ENCODE measurements at places on chromosomes 3 and 15.

GRCh38 chr3:12449889-12450682 lies 34.2 kb upstream of the TSEN2 start:
- DNase-seq = no peak

GRCh38 chr3:127454968-127455367 lies 135.6 kb downstream of the TPRA1 start:
- no peak for DNase-seq

DNA sequence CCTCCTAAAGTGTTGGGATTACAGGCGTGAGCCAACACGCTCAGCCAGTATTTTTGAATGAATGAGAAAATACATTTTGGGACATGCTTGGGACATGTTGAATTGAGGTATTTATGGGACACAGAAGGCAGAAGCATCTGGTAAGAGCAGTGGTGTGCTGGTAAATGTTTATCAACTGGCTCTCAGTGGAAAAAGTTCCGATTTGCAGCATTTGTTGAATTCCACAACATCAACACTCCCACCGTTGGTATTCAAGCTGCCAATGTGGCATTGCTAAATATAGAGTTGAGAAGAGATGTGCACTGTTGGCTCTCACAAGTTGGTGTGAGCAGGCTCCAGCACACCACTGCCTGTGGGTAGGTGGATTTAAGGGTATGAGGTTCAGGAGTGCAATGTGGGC lies 35.8 kb upstream of the LRRFIP2 start:
- no peak for DNase-seq

DNA sequence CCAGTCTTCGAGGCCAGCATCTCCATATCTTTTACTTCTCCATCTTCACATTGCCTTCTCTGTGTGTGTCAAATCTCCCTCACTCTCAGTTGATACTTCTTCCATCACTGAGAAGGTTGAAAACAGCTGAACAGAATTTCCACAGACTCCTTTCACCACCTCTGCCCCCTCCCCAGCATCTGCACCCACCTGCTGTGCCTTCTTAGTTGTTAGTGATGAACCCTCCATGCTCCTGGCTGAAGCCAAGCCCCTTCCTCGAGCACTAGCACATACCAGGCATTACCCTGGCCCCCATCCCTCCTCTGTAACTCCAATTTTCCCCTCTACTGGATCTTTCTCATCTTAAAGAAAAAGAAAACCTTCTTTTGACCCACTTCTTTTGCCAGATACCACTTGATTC lies 27.8 kb upstream of the ESYT3 start:
- no peak for DNase-seq

GRCh38 chr15:36914960-36915808 lies 185.2 kb downstream of the MEIS2 start:
- DNase-seq = no peak

GRCh38 chr3:52882377-52882776 lies 15.0 kb downstream of the STIMATE start:
- no peak for DNase-seq

DNA sequence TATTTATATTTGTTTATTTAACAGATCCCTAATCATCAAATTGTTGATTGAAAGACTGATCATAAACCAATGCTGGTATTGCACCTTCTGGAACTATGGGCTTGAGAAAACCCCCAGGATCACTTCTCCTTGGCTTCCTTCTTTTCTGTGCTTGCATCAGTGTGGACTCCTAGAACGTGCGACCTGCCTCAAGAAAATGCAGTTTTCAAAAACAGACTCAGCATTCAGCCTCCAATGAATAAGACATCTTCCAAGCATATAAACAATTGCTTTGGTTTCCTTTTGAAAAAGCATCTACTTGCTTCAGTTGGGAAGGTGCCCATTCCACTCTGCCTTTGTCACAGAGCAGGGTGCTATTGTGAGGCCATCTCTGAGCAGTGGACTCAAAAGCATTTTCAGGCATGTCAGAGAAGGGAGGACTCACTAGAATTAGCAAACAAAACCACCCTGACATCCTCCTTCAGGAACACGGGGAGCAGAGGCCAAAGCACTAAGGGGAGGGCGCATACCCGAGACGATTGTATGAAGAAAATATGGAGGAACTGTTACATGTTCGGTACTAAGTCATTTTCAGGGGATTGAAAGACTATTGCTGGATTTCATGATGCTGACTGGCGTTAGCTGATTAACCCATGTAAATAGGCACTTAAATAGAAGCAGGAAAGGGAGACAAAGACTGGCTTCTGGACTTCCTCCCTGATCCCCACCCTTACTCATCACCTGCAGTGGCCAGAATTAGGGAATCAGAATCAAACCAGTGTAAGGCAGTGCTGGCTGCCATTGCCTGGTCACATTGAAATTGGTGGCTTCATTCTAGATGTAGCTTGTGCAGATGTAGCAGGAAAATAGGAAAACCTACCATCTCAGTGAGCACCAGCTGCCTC lies 14.7 kb downstream of the THBS1 start:
- no peak for DNase-seq

GRCh38 chr3:184553385-184553784 lies 8.2 kb upstream of the EPHB3 start:
- DNase-seq = no peak

- no peak for DNase-seq
These were observed 65.0 kb downstream of the AKAP13 start for GRCh38 chr15:85445361-85445760.

- DNase-seq = no peak
These were observed 8.4 kb downstream of the CX3CR1 start for GRCh38 chr3:39271363-39271914.

DNA sequence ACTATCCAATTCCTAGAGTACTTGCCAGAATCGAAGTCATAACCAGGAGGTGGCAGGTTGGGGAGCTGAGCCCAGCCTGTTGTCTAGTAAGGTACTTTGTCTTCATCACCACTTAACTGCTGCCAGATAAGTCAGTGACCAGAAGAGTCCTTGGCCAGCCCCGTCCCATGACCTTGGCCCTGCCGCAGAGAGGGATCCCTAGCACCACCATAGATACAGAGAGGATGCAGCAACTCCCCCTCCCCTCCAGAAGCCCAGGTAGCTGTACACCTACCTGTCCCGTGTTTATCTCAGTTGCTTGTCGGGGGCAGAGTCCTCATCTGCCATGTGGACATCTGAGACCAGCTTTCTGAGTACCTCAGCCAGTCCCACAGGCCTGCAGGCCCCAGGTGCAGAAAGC lies 153.6 kb upstream of the TP63 start:
- DNase-seq = no peak

DNA sequence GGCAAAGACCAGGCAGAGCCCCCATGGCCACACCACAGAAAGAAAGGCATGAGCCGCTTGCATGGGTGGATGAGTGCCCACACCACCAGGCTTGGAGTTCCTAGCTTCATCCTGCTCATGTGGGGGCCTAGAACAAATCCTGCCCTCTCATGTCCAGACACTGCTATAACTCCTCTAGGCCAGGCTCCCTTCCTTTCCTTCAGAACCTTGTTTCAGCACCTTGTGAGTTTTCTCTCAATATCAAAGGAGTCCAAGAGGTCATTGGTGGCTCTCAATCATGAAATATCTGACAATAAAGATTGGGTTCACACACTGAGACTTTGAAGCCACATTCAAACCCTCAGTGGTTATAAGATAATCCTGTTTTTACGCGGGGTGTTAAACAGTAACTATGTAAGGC lies 12.7 kb downstream of the SLC6A20 start:
- no peak for DNase-seq

- DNase-seq = no peak
These were observed 221.4 kb downstream of the FAM43A start for GRCh38 chr3:194906970-194907629.

- no peak for DNase-seq
These were observed 75.1 kb upstream of the TBC1D5 start for GRCh38 chr3:17817545-17817944.

GRCh38 chr3:5304789-5305683 lies 117.5 kb downstream of the EDEM1 start:
- DNase-seq = no peak

DNA sequence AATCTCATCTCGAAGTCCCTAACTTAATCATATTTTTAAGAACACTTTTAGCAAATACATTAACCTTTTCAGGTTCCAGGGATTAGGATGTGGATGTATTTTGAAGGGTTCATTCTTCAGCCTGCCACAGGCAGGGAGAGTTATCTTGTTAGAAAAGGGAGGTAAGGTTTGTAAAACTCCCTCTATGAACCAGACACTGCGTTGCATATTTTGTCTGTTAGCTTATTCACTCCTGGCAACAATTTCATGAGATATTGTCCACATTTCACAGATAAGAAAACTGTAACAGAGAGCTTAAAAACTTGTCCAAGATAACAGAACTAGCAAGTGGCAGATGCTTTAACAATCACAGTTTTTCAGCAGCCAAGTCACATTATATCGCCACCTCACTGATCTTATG lies 155.4 kb downstream of the DIPK2A start:
- no peak for DNase-seq

DNA sequence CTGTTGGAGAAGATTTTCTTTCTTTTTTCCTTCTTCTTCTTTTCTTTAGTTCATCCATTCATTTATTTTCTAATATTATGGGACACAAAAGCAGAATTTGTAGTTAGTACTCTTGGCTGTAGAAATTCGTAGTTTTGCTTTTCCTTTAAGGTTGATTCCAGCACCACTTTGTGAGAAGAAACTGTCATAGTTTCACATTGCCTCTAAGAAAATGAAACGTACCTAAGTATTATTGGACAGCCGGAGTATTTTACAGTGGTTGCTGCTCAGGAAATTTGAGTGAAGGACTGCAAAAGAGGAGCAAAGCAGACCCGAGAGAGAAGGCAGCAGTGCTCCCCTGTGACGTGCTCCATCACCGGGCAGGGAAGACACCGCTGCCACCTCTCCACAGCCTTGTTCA lies 48.1 kb downstream of the PLCL2 start:
- DNase-seq = no peak

GRCh38 chr3:117964814-117965213 lies 1069.8 kb downstream of the IGSF11 start:
- DNase-seq = no peak

DNA sequence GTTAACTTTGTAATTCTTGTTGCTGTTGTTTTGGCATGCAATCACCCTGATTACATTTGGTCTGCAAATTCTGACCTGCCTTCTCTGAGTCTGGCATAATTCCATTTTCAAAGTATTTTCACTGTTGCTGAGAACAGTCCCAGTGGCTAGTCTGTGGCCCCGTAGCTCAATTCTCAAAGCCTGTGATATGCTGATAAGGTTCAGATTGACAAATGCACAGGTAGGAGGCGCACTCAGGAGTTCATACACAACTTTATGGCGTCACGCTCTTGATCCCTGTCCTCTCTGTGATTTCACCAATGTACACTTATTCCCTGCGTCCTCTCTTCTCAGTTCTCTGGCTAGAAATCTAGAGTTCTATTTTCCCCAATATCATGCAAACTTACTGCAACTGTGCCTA lies 376.6 kb upstream of the SLCO3A1 start:
- DNase-seq = no peak

- no peak for DNase-seq
These were observed 46.6 kb downstream of the FAH start for GRCh38 chr15:80199366-80199765.

DNA sequence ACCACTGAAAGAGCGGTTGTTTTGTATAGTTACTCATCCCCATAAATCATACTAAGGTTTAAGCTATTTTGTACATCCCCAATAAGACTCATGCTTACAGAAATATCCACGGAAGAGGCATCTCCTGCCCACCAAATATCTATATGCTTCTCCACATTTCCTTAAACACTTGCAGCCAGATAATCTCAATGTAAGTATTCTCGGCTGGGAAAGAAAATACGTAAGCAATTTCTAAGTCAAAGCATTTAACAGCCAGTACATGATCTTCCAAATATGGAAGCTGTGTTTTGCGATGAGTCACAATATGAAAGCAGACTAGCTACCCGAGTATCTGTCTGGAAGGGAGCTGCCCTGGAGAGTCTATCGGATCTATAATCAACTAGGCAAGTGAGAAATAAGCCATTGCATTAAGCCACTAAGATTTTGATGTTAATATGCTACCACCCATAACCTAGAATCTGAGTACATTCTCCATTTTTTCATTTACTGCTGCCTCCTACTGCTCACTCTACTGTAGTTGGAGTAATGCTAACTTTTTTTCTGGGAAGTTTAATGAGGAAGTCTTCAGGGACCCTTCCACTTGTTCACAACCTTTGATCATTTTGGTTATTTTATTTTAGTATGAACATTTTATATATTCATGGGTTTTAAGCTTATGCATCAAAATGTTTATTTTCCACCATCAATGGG lies 26.9 kb upstream of the ZMAT3 start:
- DNase-seq = no peak

- DNase-seq = no peak
These were observed 11.0 kb downstream of the ETV5 start for GRCh38 chr3:186097663-186098451.

- no peak for DNase-seq
These were observed 1041.1 kb upstream of the GBE1 start for GRCh38 chr3:82802501-82802900.

GRCh38 chr3:47455806-47456452 lies 19.8 kb downstream of the SCAP start:
- DNase-seq = no peak

DNA sequence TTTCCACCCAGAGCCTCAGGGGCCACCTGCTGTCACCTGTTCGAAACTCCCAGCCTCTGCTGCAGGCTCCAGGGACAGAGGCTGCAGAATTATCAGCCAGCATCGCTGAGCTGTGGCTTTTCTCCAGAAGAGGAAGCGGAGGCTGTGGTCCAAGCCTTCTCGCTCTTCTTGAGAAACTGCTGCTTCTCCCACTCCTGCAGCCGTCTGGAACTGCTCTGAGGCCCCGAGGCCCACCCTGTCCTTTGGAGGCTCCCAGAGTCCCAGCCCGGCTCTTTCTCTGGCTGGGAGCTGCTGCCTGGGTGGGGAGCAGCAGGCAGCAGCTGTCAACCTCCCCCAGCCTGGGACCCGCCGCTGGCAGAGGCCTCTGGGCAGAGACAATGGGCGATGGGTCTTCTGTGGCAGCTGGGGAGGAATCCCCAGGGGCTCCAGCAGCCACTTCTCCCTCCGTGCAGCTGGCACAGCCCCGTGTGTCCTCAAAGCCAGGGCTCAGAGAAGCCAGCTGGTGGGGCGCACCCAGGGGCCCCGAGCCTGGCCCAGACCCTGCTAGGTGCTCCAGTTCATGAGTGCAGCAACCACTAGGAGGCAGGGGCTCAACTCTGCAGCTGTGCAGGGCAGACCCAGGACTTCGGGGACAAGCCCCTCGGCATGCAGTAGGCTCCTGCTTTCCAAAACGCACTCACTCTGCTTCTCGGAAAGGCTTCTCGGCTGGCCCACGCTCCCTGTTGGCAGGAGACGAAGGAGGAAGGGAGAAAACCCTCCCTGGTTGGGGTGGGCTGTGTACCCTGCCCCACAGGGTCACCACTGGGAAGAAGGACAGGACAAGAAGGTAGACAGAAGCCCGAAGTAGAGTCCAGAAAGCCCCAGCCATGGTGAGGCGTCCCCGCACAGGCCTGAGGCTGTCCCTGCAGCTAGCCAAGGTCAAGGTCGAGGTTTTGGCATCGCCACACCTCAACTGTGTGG lies 49.9 kb upstream of the FURIN start:
- peak; percentile 60 for DNase-seq

- DNase-seq = no peak
These were observed 211.4 kb downstream of the NR1D2 start for GRCh38 chr3:24156466-24156865.

- DNase-seq = no peak
These were observed 65.6 kb upstream of the CADM2 start for GRCh38 chr3:84893211-84893610.

- no peak for DNase-seq
These were observed 257.9 kb upstream of the KCNH8 start for GRCh38 chr3:18890449-18890848.

All from activated B cell treated with CpG ODN at 0.5 μM for 24 hours (primary cell).